ENCODE measurements at places on chromosomes 16 and 17. TPM values are rescaled to one million over a fixed set of nuclear protein-coding genes. Genes with fewer than 3 reads are reported as not detected.

Gene ANKS4B
- not detected for polyA plus RNA-seq

Gene C17orf50
- 0.14 TPM for polyA plus RNA-seq

Gene LGALS9C
- polyA plus RNA-seq, result not detected

Gene CACNA1H
- 7.5 TPM for polyA plus RNA-seq

Gene BICDL2
- not detected for polyA plus RNA-seq

Gene CHST6
- 1.9 TPM for polyA plus RNA-seq

Gene SRL
- 255 TPM for polyA plus RNA-seq

Gene TEX19
- not detected for polyA plus RNA-seq

Gene ATP2A3
- 7.9 TPM for polyA plus RNA-seq

Gene ZNF423
- polyA plus RNA-seq, result 5.5 TPM

Gene PAFAH1B1
- 39.1 TPM for polyA plus RNA-seq

Gene ARL5C
- polyA plus RNA-seq, result not detected

Gene CES3
- polyA plus RNA-seq, result 0.48 TPM

Gene KCNH6
- not detected for polyA plus RNA-seq

DNA sequence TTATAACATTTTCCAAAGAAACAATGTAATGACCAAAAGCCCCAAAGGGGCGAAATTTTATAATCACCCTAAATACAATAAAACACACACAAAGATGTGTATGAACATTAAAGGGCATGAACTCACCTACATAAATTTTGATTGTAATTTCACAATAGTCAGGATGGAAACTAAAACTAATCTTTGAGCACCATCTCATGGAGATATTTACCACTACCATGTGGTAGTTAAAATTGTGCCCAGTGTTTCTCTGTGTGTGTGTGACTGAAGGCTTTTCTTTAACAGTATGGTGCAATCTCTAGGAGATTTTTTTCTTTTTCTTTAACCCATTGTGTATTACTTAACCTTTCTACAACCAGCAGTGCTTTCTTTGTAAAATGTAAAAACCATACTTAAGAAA lies 19.7 kb upstream of the MEIOC start:
- no peak for DNase-seq

GRCh38 chr17:30232824-30233427 lies 2.6 kb downstream of the SLC6A4 start:
- no peak for DNase-seq

DNA sequence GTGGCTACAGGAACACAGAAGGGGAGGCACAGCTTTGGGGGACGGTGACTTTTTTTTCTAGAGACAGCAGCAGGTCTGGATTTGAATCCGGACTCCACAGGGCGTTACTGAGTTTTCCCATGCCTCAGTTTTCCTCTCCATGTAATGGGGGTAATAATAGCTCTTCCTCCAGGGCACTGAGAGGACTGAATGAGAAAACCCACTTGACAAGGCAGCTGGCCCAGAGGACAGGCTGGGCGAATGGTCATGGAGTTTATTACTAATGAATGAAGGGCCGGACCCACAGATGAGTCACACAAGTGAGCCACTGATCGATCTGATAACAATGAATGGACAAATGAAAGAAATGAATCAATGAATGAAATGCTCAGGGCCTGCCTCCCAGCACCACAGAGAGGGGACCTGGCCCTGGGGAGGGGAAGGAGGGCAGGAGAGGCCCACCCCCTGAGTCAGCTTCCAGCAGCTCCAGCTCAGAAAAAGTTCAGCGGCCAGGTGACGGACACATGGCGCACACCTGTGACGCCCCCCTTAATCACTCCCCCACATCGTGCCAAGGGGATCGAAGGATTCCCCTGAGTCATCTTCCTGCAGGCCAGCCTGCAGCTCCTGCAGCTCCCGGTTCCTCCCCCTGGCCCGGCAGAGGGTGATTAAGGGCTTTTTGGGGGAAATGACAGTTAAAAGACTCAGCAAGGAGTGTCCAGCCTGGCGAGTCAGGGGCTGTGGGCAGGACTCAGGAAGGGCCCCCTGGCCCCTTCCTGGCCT lies 54.3 kb downstream of the SOCS1 start:
- no peak for DNase-seq

GRCh38 chr16:88686062-88686438 lies 257 bp downstream of the SNAI3 start:
- DNase-seq, result no peak

DNA sequence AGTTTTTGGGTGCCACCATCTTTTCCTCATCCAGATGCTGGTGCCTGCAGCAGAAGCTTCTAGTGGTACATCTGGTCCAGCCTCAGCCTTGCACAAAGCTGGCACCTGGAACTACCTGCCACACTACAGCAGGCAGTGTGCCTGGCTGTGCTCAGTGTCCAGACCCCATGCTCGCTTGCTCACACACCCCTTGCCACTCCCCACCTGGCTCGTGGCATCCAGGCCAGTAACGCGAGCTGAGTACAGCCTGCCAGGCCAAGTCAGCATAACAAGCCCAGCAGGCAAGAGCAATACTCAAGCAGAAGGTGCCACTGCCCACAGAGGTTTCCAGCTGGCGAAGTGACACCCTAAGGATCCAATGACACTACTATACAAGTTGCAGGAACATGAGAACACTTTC lies 29.7 kb upstream of the KIF2B start:
- DNase-seq, result no peak

DNA sequence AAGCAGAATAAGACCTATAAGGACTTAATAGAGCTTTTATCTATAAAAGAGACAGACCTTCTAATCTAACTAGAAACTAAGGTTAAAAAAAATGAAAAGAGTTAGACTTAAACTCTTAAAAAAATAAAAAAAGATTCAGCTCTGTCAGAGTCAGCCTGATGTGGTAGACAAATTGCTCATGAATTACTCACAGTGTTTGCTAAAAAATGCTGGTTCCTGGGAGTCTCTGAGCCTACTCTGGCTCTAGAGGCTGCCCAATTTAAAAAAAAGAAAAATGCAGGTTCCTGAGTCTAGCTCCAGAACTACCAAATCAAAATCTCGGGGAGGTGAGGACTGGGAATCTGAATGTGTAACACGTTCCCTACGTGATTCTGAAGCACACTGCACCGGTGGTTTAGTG lies 18.1 kb downstream of the SOST start:
- DNase-seq, result no peak

GRCh38 chr16:88798772-88799455 lies 4.7 kb upstream of the CDT1 start:
- peak; percentile 12 for DNase-seq

DNA sequence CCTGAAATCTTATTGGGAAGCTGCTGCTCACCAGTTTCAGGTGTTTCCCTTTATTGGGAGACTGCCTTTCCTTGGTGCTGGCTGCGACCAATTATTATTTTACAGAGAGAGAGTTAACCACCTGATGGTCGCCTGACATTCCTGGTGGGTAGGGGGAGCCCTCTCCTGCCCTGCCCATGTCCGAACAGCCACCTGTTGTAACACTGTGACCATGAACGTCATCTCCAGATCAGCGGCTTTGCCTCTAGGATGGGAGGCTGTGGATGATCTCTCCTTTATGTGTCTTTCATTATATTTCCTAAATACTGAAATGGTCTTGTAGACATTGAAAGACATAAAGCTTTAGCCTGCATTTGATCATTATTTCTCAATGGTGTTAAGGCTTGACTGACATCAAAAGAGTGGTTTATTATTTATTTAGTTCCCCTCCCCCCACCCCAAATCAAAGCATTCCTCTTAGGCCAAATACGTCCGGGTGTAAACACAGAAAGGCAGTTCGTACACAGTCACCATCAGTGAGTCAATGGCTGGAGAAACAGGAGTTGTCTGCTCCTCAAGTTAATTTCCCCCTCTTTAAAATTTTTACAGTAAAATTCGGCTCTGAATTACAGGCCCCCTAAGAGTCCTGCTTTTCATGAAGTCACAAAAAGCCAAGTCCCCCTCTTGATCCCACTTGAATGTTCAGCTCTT lies 57.8 kb upstream of the CACNG5 start:
- DNase-seq, result no peak

- no peak for DNase-seq
Observed at GRCh38 chr17:72726936-72727335, 365.6 kb downstream of the SLC39A11 start.

- DNase-seq, result no peak
Observed at GRCh38 chr17:58367461-58367860, 15.5 kb upstream of the SUPT4H1 start.

- no peak for DNase-seq
Observed at GRCh38 chr17:77426676-77427386, 286.1 kb downstream of the SEC14L1 start.

DNA sequence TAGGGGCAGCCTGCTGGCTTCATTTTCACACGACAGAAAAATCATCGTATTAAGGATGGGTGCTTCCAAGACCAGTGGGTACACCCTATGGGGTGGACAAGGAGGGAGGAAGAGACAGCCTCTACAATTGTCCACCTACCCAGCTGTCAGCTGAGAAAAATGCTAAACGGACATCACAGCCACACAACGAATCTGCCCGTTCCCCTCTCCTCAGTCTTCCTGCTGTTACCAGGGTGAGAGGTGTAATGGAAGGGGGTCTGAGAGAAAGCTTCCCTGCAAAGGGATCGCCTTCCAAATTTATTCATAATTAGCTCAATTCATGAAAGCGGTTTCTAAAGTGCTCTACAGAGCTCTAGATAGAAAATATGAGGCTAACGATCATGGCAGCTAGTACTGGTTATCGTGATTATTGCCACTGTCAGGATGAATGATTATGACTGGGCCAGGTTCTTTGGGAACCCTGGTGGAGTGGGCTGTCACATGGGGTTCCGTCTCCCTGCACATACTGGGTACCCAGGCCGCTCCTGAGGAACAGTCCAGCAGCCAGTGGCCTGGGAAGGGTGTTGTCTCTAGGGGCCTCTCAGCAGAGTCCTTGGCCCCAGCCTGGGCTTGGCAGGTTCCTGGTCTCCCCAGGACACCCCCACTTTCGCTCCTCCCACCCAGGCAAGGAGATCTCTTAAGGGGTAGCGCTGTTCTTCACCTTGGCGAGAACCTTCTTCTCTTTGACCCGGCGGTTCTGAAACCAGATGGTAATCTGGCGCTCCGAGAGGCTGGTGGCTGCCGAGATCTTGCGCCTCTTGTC lies 2.2 kb downstream of the HOXB13 start:
- no peak for DNase-seq

DNA sequence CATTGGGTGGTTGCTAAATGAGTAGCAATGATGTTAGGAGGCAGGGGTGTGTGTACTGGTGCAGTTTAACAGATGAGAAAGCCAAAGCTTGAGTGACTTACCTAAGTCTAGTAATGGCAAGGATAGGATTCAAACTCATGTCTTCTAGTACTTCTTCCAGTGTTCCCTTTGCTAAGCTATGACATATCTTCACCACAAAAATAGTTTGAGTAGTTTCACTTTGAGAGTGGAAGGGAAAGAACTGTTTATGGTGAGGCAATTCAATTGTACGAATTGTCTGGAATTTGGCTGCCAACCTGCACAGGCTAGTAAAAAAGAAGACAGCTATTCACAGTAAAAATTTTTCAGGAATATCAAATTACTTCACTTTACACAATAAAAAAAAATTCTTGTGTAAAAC lies 138.0 kb downstream of the NLK start:
- no peak for DNase-seq

DNA sequence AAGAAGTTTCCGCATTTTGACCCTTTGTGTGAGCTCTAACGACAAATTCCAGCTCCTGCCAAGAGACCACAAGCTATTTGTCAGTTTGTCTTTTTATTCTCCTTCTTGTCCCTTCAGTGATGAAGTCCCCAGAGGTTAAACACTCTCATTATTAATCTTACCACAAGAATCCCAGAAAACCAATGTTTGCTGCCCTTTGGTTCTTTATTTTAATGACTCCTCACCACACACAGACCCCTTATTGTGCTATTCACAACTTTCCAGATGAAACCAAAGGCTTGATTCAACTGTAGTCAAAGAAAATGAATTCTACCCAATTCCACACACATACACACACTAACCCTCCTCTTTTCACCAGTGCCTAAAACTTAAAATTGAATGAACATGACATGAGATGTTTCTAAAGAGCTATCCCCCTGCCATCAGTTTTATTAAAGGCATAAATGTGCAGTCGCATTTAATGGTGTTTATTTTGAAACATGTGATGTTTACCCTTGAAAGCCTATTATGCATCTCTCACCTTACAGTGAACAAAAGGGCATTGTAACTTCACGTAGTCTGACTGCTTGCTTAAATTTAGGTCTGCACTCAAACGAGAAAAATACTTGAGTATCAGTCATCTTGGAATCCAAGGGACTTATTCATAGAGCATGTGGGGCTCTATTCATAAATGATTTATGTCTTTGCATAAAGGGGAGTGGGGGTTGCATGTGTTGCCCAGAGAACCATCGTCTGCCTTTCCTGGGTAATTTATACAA lies 44.1 kb downstream of the PCTP start:
- no peak for DNase-seq

DNA sequence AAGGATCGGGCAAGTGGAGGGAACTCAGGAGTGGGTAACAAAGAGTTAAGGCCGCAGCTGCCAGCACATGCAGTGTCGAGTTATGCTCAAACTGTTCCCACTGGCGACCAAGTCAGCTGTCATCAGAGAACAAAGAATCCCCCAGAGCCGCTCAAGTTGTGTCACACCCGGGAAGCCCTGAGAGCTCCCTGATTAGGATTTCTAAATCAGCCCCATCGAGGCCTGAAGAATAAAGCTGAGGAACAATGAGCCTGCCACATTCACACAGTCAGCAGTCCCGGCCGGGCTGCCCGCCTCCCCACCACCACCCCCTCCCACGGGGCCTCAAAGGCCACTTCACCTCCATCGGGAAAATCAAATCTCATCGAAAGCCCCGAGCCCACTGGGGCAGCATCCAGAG lies 84.5 kb downstream of the SOX9 start:
- peak; percentile 80 for DNase-seq

DNA sequence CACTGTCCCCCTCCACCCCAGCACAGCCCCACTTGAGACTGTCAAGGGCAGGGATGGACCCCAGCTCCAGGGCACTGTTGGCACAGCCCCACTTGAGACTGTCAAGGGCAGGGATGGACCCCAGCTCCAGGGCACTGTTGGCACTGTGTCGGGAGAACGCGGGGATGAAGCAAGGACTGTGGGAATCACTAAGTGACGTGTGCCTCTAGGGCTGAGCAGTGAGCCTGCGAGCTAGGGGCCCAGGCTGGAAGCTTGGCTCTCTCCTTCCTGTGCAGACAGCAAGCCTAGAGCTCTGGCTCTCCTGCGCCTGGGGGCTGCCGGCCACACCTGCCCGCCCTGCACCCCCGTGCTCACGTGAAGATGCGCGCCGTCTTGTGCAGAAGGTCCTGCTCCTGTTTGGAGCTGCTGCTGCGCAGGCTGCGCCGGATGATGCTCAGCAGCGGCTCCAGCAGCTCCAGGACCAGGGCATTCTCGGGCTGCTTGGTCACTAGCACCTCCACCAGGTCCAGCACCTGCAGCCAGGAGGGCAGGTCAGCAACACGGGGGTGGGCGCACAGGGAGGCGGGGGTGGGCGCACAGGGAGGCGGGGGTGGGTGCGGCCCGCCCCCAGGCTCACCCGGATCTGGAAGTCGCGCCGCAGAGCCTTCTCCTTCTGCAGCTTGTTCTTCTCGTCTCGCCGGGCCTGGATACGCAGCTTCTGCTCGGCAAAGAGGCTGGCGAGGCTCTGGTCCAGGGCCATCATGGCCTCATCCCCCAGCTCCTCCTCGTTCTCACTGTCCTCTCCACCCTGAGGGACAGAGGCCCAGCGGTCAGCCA lies 10.8 kb downstream of the MYBBP1A start:
- DNase-seq, result no peak

GRCh38 chr17:82006468-82007227 lies 16.0 kb downstream of the CENPX start:
- DNase-seq, result no peak

- no peak for DNase-seq
Observed at GRCh38 chr17:82036634-82037091, 834 bp downstream of the DCXR start.

GRCh38 chr16:75105306-75106061 lies 11.1 kb downstream of the LDHD start:
- no peak for DNase-seq
